SW480 (cell line): ENCODE measurements at places on chromosomes 3 and 15.
A peak's percentile ranks its signal among the peaks of the same experiment; 100 is the strongest.

DNA sequence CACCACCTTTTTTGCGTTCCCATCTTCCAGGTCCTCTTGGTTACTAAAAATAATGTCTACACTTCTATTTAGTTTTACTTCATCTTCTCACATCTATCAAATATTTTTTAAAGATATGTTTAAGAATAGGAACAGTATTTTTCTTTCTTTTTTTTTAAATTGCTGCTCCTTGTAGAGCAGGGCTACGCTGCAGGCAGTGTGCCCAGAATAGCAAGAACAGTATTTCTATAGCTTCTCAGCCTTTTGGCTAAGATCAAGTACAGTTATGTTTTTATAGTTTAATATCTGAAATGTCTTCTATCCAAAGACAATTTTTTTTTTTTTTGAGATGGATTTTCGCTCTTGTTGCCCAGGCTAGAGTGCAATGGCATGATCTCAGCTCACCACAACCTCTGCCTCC is 73.0 kb downstream of the MYO9A start:
- DNase-seq: no peak

DNA sequence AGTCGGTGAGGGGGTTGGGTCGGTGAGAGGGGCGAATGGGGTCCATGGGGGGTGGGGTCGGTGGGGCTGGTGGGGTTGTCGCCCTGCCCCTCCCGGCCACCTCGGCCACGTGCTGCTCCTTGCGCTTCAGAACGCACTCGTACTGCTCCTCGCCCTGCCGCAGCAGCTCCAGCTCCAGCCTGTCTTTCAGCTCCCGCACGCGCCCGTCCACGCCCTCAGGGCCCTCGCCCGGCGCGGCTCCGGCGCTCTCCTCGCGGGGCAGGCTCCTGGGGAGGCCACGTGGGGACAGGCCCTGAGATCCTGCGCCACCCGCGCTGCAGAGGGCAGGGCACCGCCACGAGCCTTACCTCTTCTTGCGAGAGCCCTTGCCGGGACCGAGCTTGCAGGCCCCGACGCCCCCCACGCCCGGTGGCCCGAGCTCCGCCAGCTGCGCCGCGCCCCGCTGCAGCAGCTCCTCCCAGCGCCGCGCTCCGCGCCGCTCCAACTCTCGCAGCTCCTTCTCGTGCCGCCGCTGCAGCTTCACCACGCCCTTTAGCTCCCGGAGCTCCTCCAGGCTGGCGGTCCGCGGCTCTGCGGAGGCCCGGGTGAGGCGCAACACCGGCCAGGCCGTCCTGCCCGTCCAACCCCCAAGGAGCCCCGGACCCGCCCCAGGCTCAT is 8.2 kb upstream of the ANKRD63 start:
- peak; percentile 46 for DNase-seq

GRCh38 chr3:88626456-88627120 is 476.8 kb downstream of the C3orf38 start:
- DNase-seq: no peak

DNA sequence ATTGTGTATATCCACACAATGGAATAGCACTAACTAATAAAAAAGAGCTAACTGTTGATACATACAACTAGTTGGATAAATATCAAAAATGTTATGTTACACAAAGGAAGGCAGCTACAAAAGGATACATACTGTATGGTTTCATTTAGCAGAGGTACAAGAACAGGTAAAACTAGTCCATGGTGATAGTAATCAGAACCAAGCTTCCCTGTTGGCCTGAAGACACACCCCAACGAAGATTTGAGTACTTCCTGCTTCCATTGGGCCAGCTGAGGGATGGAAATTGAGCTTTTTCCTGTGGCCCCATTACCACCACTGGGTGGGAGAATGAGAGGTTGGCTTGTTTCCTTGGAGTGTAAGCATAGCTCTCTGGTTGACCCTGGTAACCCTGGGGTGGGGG is 117.3 kb upstream of the CADPS start:
- no peak for DNase-seq

- no peak for DNase-seq
Observed at GRCh38 chr15:48680841-48681240, 35.3 kb upstream of the FBN1 start.

- DNase-seq: no peak
Observed at GRCh38 chr15:40327457-40327856, 4.0 kb downstream of the INAFM2 start.

DNA sequence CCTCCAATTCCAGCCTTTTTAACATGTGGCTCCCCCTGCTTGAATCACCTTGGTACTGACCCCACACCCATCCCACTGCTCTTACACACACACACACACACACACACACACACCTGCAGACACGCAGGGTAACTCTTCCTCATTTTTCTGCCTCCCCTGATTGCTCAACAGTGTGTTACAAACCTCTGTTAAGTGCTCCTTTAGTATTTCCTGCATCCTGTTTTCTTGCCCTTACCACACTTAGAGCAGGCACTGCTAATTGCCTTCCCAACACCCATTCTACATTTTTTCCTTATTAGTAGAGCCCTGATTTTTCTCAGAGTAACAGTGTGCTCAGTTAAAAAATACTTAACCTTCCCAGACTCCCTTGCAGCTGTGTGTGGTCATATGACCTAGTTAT is 184.0 kb downstream of the EBLN2 start:
- DNase-seq: no peak

GRCh38 chr3:14480207-14481017 is 59.7 kb downstream of the GRIP2 start:
- DNase-seq: no peak

- DNase-seq: peak; percentile 54
Observed at GRCh38 chr3:46998121-46998851, 18.8 kb downstream of the NBEAL2 start.

DNA sequence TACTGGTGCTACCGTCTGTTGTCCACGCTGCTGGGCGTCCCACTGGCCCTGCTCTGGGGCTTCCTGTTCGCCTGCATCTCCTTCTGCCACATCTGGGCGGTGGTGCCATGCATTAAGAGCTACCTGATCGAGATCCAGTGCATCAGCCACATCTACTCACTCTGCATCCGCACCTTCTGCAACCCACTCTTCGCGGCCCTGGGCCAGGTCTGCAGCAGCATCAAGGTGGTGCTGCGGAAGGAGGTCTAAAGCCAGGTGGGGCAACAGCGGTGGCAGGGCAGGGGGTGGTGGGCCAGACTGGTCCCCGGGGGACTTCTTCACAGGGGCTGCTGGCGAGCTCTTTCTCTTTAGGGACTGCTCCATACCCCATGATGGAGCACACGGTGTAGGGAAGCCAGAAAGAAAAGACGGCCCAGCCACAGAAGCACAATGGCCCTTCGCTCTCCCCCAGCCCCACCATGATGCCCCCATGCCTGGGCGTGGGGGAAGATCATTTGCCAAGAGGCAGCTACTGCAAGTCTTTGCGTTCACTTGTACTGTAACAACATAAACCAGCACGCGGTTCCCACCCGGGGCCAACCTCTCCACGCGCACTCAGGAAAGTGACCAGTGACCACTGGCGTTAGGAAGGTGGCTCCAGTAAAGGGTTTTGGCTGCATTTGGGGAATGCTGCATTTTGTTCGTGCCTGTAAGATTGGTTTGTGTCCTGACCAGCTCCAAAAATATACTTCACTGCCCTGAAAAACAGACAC is 12.2 kb downstream of the CAV3 start:
- DNase-seq: no peak
